ENCODE measurements at places on chromosomes 2 and 18.
A peak's percentile ranks its signal among the peaks of the same experiment; 100 is the strongest.

DNA sequence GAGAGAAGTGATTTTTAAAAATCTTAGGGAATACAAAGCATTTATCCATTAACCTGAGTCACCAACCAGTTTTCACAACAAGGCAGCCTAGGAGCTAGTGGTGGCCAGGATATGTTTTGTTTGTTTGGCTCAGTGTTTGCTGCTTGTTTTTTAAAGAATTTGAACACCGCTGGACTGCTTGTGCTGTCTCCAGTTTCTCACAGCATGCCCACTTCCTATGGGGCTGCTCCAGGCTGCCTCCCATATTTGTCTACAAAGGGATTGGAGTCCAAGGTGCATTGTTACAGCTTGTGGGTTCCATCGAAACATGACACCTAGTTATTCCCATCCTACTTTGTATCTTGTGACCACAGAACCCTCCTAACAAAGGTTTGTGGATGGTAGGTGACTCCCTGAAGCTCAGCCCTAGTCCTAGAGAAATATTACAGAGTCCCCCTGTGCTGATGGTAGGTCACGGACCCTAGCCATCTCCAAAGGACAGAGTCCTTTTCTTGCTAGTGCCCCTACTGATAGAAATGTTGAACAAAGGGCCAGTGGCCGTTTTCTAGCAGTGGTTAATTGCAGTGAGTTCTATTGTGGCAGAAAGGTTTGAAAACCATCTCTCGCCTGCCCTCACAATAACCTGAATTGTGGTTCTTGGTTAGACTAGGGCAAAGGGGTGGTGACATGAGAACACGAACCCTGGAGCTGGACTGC is 23.2 kb downstream of the GPR39 start:
- no peak for DNase-seq

DNA sequence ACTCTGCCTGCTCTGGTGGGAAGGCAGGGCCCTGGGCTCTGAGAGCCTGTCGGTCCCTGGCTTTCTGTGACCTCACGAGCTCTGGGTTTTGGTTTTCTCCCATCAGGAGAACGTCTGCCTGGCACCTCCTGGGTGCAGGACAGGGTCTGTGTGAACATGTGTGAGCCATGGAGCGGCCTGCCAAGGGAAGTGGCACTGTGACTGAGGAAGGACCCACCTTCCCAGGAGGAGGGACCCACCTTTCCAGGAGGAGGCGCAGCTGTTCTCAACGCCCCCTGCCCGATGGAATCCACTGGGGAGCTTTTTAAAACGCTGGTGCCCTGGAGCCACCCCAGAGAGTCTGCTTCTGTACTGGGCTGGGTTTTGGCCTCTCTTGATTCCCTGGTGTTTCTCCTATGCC is 168.7 kb downstream of the GLI2 start:
- DNase-seq = no peak

GRCh38 chr2:195672674-195673073 is 15.6 kb downstream of the SLC39A10 start:
- DNase-seq = no peak

GRCh38 chr2:237178396-237178795 is 92.7 kb downstream of the COPS8 start:
- DNase-seq = no peak

DNA sequence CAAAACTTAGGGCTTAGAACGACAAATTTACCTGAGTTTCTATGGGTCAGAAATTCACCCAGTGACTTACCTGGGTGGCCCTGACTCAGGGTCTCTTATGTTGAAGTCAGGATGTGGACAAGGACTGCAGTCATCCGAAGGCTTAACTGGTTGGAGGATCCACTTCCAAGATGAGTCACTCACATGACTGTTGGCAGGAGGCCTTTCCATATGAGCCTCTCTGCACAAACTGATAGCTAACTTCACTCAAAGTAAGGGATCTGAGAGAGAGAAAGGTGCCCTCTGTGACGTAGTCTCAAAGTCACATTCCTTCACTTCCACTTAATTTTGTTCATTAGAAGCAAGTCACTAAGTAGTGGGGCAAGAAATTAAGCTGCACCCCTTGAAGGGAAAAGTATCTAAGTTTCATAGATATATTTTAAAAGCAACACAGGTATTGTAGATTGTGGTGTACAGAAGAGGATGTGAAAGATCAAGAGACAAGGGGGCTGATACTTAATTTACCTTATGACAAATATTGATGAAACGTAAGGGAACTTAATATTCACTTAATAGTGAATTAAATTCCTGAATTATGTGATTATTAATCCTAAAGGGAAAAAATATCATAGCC is 48.4 kb downstream of the TANK start:
- no peak for DNase-seq

DNA sequence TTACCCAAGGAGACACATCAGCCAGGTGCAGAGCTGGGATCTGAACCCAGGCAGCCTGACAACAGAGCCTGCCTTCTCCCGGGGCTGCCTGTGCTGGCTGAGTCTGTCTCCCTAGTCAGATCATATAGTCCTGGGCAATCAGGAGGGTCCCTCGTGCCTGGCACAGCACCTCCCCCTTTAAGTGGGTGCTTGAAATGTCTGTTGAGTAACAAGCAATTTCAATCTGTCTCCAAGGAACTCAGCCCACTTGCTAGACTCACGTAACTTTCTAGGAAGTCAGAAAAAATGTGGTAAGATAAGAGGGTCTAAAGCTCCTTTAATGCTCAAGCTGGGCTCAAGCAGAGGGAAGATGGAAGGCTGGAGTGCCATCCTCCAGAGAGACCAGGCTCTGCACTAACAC is 51.9 kb downstream of the REEP1 start:
- DNase-seq = no peak

DNA sequence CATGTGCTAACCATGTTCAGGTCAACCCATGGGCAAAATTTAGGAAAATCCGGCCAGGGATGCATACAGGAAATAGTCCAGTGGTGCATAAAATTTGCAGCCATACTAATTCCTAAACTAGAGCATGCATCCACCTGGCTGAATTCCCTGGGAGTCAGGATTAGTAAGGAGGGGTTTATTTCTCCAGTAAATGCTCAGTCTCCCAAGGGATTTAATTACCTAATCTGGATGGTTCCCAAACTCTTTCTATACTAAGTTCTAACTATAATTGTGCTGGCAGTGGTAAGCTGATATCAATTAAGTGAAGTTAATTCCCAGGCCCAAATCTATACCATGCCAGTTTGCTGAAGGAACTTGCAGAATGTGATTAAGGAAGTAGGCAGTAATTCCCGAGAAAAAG is 26.2 kb upstream of the EVA1A start:
- DNase-seq = no peak

- DNase-seq = peak; percentile 5
Observed at GRCh38 chr2:165863810-165864261, 69.8 kb upstream of the GALNT3 start.

- no peak for DNase-seq
Observed at GRCh38 chr2:55054106-55054875, 4.0 kb upstream of the RTN4 start.

- no peak for DNase-seq
Observed at GRCh38 chr2:49111006-49111405, 43.3 kb downstream of the FSHR start.

GRCh38 chr2:84461310-84461709 is 2.2 kb upstream of the SUCLG1 start:
- DNase-seq = no peak

DNA sequence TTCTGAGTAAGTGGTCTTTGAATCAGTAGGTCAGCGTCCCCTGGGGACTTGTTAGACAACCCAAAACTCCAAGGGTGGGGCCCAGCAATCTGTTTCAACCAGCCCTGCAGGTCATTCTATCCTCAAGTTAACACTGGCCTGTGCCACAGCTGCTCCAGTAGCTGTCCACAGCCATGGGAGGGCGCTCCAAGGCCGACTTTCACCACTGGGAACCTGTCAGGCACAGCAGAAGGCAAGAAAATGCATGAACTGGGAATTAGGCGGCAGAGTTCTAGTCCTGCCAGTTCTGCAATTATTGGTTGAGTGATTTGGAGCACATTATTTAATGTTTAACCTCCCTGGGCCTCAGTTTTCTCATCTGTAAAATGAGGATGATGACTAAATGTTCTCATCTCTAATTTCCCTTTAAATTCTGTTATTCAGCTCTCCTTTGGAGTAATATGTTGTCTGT is 17.4 kb upstream of the MRPL33 start:
- no peak for DNase-seq

GRCh38 chr2:233021771-233022170 is 8.7 kb upstream of the NGEF start:
- DNase-seq = no peak

- DNase-seq = no peak
Observed at GRCh38 chr2:69578198-69578540, 65.4 kb downstream of the AAK1 start.

- no peak for DNase-seq
Observed at GRCh38 chr2:209673811-209674210, 97.8 kb upstream of the UNC80 start.

- DNase-seq = no peak
Observed at GRCh38 chr2:201978986-201979385, 54.7 kb upstream of the FZD7 start.

DNA sequence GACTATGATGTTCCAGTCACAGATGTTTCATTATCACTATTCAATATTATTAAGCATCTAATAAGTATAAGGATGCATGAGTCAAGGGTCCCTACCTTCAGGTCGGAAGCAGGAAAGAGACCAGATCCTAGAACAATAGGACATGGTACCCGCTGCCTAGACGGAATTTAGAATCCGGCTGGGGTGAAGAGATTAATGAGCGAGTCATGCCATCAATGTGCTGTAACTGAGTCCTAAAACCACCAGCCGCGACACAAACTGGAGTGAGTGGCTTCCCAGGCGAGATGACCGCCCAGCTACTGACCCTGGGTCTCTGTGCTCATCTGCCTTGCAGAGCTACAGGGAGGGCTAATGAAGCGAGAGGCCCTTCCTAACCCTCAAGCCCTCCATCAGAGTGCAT is 73.6 kb downstream of the DNMT3A start:
- DNase-seq = no peak

- no peak for DNase-seq
Observed at GRCh38 chr18:46009125-46009840, 42.2 kb upstream of the EPG5 start.

DNA sequence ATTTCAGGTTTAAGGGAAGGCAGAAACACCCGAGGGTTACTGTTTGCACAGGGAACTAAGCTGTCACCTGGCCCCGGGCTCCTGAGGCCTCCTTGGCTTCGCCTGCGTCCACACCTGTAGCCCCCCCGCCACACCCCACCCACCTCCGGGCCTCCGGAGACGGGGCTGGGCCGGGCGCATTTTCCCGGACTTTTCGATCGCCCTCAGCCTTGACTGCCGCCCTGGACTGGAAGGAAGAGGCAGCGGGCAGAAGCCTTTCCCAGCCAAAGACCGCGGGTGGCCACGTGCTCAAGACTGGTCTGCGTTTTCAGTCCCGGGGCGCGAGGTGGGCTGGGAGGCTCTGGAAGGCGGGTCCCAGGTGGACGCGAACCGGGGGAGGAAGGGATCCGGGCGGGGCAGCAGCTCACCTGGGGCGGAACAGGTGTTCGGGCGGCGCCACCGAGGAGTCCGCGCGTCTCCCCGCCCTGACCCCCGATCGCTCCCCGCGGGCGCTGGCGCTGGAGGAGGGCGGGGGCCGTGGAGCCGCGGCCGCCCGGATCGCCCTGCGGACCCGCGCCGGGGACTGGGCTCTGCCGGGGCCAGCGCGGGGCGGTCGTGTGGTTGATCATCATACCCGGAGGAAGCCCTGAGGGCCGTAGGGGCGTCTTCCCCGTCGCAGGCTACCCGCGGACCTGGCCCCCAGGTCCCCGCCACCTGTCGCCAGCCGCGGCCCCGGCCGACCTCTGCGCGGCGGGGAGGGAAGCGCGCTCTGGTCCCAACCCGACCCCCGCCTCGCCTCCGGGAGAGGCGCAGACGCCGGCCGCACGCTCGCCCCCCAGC is 3.2 kb downstream of the ID2 start:
- peak; percentile 22 for DNase-seq

DNA sequence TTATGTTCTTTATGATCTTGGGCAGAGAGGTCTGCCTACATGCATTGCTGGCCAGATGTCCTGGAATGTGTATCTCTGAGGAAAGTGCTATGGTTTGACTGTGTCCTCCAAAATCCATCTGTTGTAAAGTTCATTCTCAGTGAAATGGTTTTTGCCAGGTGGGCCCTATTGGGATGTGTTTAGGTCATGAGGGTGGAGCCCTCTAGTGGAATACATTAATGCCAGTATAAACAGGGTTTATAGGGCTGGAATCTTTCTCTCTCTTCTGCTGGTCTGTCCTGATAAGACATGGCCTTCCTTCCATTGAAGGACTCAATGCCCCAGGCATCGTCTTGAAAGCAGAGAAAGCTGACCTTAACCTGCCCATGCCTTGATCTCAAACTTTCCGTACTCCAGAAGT is 258.5 kb downstream of the RPIA start:
- no peak for DNase-seq

- DNase-seq = no peak
Observed at GRCh38 chr2:231152800-231153557, 28.1 kb upstream of the HTR2B start.

DNA sequence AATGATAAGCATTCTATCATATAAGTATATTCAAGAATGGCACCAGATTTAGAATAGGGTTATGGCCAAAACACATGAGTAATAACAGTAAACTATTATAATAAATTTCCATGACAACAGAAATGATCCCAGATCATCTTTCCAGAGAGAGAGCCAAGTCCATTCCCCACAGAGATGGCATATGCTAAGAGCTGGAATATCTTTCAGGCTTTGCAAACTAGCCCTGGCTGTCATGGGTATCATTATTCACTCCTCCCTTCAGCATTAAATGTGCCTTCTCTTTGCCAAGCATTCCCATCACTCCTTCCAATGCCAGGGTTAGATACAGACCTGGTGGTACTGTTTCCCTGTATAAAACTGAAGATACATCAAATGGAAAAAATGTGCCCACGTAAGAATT is 10.9 kb downstream of the FEZ2 start:
- no peak for DNase-seq

DNA sequence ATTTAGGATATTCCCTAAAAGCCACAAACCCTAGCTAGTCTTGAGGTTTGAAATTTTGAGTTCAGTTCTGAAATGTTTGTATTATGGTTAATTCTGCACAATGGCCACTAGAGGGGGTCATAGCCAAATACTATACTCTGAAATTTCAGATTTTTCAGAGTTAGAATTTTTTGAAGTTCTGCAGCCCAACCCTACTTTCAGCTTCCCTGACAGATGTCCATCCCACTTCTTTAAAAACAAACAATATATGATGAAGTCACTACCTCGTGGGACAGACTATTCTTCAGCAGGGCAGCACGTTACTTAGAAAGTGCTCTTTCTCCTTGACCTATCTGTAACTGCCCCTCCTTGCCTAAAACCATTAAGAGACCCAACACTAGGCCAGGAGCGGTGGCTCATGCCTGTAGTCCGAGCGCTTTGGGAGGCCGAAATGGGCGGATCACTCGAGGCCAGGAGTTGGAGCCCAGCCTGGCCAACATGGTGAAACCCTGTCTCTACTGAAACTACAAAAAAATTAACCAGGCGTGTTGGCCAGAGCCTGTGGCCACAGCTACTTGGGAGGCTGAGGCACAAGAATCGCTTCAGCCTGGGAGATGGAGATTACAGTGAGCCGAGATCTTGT is 48.2 kb upstream of the PAPOLG start:
- DNase-seq = no peak

DNA sequence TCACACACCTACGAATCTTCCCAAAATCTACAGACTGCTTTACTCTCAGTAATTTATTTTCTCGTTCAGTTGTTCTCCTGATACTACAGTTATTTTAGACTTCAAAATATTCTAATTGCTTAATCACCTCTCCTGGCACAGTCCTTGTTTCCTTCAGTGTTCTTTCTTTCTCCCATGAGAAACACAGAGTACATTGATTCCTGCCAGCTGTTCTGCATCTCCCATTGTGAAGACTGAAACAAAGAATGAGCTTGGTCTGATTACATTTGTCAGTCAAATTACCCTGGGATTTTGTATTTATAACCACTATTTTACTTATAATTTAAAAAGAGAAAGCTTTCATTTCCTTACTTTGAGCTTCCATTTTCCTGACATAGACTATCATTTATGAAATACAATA is 63.9 kb upstream of the TANK start:
- DNase-seq = no peak

Measured in anterior cingulate cortex (tissue), 58 donors.